ENCODE measurements at places on chromosomes 7 and 10.

GRCh38 chr7:115293628-115294240, 371.8 kb downstream of the MDFIC start:
- peak; percentile 26 for DNase-seq

DNA sequence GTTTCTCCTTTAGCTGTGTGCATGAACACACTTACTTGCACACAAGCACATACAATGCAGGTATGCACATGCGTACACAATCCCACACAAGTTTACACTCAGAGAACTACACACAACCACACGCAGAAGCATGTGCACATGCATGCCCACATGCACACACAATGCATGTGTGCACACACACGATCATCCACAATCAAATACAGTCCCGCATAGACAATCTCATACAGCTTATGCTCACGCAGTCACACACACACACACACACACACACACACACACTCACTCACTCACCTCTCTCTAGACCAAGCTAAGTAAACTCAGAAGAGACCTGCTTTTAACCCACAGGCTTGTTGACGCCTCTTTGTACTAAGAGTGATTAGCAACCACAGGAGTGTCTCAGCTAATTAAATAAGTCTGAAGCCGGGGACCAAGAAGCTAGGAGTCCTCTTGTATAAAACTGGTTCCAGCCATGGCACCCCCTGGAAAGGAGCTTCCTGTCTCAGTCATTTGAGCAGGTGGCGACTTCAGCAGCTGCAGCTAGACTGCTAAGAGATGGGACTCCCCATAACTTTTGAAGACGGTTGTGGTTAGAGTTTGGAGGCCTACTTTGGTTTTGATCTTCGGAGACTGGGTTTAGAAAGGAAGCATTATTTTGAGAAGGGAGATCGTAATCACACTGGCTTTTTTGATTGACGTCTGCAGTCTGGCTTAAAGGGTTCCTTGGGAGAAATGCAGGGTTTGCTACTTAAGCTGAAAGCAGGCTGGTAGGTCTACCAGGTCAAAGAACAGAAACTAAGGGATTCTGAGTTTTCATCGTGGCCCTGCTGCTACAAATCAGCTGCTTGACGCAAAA, 82.3 kb upstream of the ADRB1 start:
- DNase-seq: no peak

- DNase-seq: no peak
Observed at GRCh38 chr10:74816824-74817498, 9.4 kb upstream of the KAT6B start.

GRCh38 chr10:65818990-65819389, 1106.8 kb upstream of the LRRTM3 start:
- DNase-seq: no peak

- DNase-seq: no peak
Observed at GRCh38 chr10:101217450-101218281, 11.6 kb downstream of the LBX1 start.

- DNase-seq: no peak
Observed at GRCh38 chr7:92661651-92662050, 71.5 kb upstream of the FAM133B start.

GRCh38 chr7:81206667-81207360, 288.0 kb upstream of the SEMA3C start:
- DNase-seq: no peak

DNA sequence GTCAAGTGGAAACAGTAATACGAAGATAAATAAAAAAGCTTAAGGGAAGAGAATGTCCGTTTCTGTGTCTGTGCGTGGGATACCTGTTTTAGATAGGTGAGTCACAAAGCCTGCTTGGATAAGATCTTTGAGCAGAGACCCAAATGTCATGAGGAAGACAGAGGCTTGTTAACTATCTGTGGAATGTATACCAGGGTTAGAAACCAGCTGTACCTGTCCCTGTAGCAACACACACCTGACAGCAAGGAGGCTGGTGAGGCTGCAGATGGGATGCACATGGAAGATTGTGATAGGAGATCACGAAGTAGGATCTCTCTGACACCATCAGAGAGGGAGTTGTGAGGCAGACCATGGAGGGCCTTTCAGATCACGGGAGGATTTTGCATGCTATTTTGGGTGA, 105.3 kb downstream of the ARHGAP21 start:
- no peak for DNase-seq

GRCh38 chr10:21530641-21531040, 3.4 kb upstream of the MLLT10 start:
- DNase-seq: no peak

DNA sequence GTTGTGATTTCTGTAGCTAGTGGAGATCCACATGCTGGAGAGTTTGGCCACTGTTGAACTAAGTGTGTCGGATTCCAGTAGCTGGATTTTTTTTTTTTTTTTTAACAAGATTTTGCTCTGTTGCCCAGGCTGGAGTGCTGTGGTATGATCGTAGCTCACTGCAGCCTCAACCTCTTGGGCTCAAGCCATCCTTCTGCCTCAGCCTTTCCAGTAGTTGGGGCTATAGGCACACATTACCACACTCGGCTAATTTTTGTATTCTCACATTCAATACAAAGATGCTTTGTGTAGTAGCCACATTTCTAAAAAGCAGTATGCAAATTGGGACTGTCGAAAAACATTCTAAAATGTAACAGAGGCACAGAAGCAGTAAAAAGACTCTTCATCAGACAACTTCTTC, 63.5 kb downstream of the RABGEF1 start:
- no peak for DNase-seq

DNA sequence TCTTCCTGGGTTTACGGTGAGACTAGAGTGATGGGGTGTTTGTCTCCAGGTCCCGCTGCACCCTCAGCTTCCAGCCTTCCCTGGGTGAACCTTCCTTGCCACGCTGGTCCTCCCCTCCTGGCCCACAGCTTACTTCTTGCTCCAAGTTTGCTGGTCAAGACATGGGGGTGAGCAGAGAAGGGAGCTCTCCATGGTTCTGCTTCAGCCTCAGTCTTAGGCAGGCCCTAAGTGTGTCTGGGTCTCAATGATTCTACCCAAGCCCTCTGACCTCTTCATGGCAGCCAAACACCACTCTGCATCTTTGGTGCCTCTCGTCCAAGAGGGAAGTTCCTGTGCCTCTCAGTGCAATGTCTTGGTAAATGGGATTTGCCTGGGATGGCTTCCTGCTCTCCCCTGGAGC, 356.5 kb upstream of the KLF6 start:
- DNase-seq: no peak

GRCh38 chr10:78595269-78595619, 473.5 kb upstream of the ZMIZ1 start:
- no peak for DNase-seq

- no peak for DNase-seq
Observed at GRCh38 chr10:59585046-59585700, 124.5 kb downstream of the SLC16A9 start.

DNA sequence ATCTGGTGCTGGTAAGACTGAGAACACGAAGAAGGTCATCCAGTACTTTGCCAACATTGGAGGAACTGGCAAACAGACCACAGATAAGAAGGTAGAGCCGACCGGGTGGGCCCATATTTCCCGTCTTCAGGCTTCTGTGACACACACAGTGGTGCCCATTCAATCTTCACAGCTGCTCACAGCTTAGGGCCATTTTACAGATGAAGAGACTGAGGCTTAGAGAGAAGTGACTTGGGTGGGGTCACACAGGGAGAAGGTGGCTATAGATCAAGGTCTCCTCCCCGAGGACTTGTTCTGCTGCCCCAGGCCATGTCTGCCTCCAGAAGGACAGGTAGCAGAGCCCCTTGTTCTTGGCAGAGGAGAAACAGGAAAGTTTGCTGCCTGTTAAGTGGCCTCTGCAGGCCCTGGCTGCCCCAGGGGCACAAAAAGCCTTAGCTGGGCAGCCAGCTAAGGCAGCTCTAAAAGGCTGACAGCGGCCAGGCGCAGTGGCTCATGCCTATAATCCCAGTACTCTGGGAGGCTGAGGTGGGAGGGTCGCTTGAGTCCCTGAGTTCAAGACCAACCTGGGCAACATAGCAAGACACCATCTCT, 22.6 kb upstream of the MYH16 start:
- no peak for DNase-seq

GRCh38 chr10:67771200-67771599, 66.8 kb downstream of the DNAJC12 start:
- DNase-seq: no peak

DNA sequence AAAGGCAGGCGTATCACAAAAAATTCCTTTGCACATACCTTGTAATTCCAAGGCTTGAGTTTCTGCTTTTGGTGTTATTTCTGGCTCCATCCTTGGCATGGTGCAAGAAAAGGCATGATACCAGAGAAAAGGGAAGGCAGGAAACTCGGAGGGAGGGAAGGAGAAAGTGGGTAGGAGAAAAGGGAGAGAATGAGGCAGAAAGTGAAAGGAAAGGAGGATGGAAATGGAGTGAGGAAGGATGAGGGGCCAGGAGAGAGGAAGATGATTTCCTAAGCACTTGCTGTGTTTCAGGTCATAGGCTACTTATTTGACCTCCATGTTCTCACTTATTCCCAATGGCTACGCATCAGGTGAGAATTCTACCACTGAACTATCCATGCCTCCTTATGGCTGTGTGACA, 110.8 kb upstream of the JCAD start:
- no peak for DNase-seq

DNA sequence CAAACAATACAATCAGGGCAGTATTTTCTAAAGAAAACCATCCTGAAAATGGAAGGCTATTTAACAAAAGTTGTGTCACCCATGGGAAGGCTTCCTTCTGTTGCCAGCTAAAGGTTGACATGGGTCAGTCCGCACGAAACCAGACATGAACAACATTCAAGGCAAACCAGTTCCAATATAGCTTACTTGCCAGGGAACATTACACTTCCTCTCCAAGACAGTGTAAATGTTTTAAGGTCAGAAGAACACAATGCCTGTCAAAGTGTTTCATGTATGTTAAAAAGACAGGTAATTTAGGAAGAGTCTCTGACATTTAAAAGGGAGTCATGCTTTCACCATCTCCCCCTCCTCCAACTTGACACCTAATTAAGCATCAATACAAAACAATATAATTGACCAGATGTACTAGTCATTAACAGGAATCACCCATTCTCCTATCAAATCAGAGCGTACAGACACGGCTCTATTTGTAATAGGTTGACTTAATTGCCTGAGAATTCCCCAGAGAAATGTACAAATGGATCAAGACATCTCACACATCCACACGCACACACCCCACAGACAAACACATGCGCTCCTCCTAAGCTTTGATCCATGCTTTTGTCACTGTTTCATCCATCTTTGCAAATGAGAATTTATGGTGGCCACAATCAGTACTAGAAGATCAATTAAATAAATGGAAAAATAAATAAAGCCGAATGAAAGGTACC, 69.5 kb downstream of the CACNA2D1 start:
- DNase-seq: no peak

GRCh38 chr7:45053941-45054340, 34.8 kb downstream of the NACAD start:
- DNase-seq: no peak

- no peak for DNase-seq
Observed at GRCh38 chr10:103849880-103850571, 5.3 kb downstream of the SH3PXD2A start.

GRCh38 chr10:106615081-106615480, 549.4 kb downstream of the SORCS1 start:
- peak; percentile 64 for DNase-seq

DNA sequence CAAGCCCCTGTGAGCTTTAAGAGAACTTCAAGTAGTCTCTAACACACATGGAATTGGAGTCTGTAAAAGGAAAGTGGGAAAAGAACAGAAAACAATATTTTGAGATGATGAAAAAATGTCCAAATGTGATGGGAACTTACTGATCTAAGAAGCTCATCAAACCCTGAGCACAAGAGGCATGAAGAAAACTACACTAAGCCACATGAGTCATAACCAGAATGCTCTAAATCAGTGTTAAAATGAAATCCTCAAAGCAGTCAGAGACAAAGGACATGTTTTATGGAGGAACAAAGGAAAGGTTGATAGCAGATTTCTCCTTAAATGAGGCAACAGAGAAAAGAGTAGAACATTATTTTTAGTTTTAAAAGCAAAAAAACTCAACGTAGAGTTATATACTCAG, 37.2 kb downstream of the ZNF33A start:
- DNase-seq: no peak

- DNase-seq: no peak
Observed at GRCh38 chr10:123800289-123800688, 91.3 kb downstream of the CPXM2 start.

- no peak for DNase-seq
Observed at GRCh38 chr10:44966129-44966815, 6.7 kb downstream of the RASSF4 start.

DNA sequence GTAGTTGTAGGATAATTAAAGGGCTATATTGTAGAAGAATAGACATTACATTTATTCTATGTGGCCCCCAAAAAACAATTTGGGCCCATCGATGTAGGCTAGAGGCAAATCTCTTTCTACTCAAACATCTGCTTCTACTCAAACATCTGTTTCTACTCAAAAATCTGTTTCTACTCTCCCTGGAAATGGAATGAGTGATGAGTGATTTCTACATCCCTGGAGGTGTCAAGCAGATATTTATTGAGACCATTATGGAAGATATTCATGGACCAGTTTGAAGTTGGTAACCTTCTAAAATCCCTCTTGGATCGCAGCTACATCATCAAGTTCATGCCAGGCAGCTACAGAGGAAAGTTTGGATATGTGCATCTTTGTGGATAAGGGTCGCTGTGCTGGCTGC, 5.1 kb upstream of the PLPP4 start:
- DNase-seq: no peak

- DNase-seq: no peak
Observed at GRCh38 chr7:39137480-39137879, 159.8 kb downstream of the POU6F2 start.

DNA sequence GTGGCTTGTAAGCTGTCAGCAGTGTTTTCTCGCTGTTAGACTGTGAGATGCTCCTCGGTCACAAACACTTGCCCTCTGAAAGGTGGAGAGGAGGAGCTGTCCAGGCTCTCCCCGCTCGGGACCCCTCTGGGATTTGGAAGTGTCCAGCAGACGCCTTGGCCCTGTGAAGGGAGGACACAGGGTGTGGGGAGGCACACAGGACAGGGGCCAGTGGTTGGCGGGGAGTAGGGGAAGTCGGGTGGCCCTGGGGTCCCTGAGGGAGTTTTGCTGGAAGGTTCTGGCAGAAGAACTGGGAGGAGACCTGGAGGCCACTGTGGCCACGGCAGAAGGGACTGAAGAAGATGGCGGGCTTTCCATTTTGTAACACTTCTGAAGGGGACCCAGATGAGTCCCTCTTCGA, 47.2 kb upstream of the DPYSL4 start:
- DNase-seq: no peak

DNA sequence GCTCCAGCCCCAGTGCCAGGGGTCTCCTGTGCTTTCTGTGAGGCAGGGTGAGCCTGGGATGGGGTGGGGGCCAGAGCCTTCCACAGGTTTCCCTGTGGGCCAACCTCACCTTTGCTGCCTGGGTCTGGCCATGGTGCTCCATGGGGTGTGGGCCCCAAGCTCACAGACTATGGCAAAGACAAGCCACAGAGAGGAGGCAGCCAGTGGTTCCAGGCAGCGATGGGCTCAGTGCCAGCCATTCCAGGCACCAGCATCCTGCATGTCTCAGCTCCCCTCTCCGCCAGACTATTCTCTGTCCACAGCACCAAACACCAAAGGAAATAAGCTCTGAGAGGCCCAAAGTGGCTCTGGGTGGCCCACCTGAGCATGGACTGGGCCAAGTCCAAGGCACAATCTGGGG, 133.5 kb downstream of the PTPN20 start:
- no peak for DNase-seq

- no peak for DNase-seq
Observed at GRCh38 chr7:157757776-157758467, 421.1 kb downstream of the DNAJB6 start.
